ENCODE measurements at places on chromosomes 1 and 21.

- DNase-seq, result no peak
Observed at GRCh38 chr21:26406526-26406925, 166.6 kb downstream of the CYYR1 start.

DNA sequence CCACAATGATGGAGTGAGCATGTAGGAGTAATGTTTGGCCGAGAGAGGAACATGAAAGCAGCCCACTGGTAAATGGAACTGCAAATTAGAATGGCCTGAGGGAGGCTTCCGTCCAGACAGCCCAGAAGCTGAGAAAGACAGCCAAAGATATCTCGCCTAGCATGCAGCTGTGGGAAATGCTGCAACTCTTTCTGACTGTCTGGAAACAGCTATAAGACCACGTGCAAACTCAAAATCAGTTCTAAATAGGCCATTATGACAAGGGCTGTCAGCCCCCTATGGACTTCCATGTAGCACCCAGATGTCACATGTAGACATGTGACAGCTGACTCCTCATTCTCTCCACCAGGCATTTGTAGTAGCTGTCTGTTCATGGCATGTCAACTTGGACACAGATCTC, 62.9 kb upstream of the ATP1A1 start:
- no peak for DNase-seq

- no peak for DNase-seq
Observed at GRCh38 chr1:91803847-91804545, 82.0 kb downstream of the TGFBR3 start.

GRCh38 chr1:200774735-200775444, 36.2 kb downstream of the CAMSAP2 start:
- DNase-seq, result no peak

DNA sequence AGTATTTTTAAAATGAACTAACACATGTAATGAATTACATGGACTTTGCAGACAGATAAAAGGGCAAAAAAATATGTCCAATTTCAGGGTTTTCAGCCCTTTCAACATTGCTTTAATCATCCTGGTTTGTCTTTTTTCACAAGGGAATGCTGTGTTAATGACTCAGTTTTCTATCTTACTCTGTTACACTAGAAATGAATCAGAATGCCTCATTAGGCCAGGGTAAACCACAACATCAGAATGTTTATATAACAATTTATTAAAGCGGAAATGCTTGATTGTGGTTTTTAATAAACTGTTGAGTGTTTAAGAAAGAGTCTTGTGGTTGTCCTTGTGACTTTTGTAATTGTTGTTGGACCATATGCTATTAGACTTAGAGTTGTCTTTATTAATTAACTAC, 13.5 kb downstream of the GORAB start:
- DNase-seq, result no peak

- no peak for DNase-seq
Observed at GRCh38 chr21:30839304-30839703, 9.7 kb upstream of the KRTAP7-1 start.

DNA sequence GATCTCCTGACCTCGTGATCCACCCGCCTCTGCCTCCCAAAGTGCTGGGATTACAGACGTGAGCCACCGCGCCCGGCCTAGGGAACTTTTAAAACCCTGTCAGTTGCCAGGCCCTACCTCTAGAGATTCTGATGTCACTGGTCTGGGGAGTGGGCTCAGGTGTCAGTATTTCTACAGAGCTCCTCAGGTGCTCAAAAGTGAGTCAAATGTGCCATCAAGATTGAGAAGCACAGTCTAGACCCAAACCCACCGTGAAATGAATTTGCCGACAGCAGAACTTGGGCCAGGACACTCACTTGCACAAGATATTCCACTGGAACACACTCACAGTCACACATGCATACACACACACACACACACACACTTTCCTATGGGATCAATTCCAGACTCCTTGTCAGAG, 215.5 kb downstream of the RRAGC start:
- no peak for DNase-seq

DNA sequence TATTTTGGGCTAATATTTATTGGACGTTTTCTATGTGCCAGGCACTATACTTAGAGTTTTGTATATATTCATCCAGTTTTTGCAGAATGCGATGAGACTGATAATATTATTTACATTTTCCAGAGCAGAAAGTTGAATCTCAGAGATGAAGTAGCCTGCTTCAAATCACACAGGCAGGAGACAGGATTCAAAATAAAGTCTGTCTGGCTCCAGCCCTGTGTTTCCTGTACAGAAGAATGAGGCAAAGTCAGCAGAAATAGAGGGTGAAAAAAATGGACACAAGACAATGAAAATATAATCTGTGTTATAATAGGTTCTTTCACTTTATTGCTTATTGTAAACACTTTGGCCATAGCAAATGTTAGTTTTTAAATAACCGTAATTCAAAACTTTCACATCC, 107.2 kb downstream of the CYYR1 start:
- no peak for DNase-seq

DNA sequence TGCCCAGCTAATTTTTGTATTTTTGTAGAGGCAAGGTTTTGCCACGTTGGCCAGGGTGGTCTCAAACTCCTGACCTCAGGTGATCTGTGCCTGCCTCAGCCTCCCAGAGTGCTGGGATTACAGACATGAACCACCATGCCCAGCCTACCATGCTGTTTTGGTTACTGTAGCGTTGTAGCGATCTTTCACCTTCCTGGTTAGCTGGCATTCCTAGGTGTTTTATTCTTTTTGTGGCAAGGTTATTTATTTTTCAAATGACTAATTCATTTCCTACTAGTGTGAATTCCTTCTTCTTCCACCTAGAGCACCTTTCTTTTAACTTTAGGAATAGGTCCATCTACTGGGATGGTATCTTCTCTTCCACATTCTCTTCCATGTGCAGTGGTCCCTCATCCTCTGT, 29.3 kb downstream of the TMEM200B start:
- no peak for DNase-seq

DNA sequence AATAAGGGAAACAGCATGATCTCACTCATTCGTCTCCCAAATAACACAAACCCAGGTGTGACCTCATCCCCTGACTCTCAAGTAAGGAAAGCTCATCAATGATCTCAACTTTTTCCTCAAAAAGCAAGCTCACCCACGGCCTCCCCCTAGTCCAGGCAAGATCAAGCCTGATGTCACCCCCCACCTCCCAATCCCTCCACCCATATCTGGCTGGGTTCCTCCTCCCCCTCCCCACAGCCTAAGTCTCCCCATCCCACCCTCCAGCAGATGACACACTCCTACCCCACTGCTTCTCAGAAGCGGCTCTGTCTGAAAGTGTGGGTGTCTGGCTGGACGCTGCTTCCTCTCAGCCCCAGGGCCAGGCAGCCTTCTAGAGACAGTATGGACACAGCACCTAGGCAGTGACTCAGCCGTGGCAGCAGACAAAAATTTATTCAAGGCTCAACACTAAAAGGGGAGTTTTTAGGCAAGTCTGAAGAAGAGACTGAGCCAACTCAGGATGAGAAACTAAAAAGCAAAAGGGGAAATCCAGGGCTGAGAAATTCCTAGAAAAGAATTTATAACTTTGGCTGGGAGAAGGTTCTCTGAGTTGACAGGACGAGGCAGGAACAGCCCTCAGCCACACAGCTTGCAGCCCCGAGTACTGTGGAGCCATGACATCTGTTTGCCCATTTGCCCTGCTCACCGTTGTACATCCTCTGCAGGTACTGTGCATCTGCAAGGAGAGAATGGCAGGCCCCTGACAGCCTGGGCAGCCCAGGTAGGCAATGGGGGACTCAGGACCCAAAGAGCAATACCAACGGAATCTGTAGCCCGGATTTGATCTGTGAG, 81.6 kb upstream of the LRRC8D start:
- no peak for DNase-seq

GRCh38 chr21:23014021-23014420, 2015.8 kb downstream of the NCAM2 start:
- DNase-seq, result no peak

DNA sequence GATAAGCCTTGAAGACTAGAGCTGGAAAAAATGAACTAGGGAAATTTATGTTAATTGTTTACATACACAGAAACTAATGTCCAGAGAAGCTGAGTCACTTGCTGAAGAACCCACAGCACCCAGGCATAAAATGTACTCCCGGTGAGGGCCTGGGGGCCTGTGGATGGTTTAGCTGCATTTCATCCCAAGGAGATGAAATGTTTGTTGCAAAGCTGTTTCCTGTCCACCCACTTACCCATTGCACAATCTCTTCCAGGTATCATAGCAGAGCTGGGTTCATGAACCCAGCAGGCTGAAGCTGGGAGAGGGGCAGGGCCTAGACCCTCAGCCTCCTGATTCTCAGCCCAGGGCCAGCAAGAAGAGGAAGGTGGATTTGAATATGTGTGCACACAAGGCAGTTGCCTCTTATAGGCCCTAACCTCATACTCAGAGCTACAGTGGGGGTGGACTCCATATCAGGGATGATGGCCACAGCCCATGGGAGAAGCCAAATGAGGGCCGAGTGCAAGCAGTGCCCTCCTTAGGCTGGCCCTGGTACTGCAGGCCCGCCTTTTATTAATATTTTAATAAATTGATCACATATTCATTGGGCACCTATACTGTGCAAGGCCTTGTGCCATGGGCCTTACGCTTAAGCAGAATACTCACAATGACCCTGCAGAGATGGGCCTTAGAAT, 110.8 kb downstream of the LACTBL1 start:
- DNase-seq, result no peak

DNA sequence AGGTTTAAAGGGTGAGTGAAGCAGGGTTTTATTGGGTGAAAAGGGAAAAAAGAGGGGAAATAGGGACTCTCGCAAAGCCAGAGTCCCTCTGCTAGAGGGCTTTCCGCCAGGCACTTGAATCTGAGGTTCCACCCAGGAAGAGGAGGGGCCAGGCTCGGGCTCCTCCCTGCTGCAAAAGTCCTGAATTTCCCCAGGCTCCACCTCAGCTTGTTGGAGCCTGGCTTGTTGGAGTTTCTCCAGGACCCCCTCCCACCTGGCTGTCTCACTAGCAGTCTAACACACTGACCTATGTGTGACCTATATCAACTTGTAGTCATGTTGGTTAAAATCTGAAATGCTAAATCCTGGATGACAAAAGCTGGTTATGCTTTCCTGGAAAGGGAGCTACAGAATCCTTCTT, 25.5 kb downstream of the GBP2 start:
- no peak for DNase-seq

DNA sequence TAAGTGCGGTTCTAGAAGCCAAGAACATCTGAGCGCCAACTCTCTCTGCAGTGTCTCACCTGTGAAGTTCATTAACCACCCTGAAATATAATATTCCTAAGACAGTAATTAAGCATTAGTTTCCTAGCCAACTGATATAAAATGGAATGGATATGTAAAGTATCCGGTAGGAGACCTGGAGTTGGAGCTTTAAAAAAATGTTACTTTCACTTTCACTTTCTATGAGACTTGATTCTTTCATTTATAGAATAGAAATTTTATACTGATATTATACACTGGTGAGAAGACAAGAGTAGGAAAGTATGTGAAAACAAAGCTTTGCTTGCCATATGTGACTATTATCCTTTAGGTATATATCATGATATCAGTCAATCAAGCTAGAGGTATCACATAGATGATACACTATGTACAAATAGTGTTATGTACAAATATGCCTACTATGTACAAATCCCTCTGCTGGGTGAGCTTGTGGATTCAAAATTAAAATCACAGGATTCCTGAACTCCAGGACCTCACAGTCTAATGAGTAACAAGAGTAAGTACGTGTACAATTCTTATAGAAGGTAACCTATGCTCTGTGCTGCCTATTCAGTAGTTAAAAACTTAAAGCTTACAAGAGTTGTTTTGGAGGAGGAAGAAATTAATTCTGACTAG, 934.2 kb downstream of the TTLL7 start:
- no peak for DNase-seq

- DNase-seq, result no peak
Observed at GRCh38 chr1:107009281-107009680, 47.2 kb upstream of the PRMT6 start.

DNA sequence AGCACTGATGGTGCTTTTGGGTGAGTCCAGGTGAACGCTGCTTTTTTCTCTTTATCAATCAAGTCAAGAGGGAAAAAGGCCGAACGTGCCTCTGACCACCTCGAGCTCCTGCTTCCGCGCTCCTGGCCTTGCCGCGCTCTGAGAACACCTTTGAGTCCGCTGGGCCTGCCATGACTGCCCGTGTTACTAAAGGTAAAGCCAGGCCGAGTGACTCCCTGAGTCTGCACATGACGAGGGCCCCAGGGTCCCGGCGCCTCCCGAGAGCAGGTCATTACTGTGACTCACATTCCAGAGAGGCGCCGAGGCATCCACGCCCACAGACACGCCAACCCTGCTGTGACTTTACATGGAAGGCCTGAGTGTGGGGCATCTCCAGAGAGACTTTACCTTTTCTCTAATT, 11.1 kb downstream of the POFUT2 start:
- no peak for DNase-seq

- no peak for DNase-seq
Observed at GRCh38 chr1:224745924-224746323, 129.8 kb downstream of the CNIH3 start.

DNA sequence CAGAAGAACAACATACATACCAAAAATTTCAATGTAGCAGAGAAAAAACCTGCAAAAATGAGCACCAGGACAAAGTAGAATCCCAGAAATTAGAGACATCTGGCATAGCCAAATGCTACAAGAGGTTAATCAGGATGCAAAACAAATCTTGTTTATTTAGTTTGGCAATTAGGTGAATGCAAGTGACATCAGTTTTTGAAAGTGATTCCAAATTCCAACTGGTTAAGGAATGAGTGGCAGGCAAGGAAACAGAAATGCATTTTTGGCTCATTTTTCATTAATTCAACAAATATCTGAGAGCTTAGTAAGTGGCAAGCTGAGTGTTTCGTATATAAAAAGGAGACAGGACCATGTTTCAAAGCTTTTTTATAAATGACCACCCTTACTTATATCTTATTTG, 21.3 kb downstream of the SCAF4 start:
- no peak for DNase-seq

- no peak for DNase-seq
Observed at GRCh38 chr1:169316556-169316955, 51.0 kb downstream of the NME7 start.

GRCh38 chr21:42621819-42622177, 31.6 kb upstream of the PDE9A start:
- no peak for DNase-seq

DNA sequence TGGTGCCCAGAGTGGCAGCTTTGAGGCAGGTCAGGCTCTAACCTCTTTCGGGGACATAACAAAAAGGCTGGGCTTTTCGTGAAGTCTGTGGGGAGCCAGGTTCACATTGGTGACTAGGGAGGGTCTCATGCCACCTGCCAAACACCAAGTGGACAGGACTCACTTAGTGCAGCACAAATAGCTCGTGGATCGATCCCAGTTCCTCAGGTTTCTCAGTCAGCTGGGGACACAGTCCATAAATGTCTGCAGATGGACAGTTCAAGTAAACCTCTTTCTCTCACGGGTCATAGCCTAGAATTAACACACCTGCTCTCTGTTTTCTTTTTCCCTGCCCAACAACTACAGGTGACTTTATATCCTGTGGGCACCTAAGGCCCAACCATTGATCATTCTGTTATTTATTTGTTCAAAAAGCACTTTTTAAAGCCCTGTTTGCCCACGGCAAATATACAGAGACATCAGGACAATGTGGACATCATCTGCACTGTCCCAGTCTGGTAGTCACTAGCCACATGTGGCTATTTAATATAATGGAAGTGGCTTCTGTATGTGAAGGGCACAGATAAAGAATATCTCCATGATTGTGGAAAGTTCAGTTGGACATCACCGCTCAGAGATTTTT, 53.5 kb downstream of the CAPN2 start:
- no peak for DNase-seq
